Kidney epithelial cell (primary cell): ENCODE measurements at places on chromosomes 4 and X. TPM values are rescaled to one million over a fixed set of nuclear protein-coding genes. Genes with fewer than 3 reads are reported as not detected.

GRCh38 chrX:118948270-118948669 lies 26.1 kb upstream of the LONRF3 start:
- DNase-seq, result no peak

DNA sequence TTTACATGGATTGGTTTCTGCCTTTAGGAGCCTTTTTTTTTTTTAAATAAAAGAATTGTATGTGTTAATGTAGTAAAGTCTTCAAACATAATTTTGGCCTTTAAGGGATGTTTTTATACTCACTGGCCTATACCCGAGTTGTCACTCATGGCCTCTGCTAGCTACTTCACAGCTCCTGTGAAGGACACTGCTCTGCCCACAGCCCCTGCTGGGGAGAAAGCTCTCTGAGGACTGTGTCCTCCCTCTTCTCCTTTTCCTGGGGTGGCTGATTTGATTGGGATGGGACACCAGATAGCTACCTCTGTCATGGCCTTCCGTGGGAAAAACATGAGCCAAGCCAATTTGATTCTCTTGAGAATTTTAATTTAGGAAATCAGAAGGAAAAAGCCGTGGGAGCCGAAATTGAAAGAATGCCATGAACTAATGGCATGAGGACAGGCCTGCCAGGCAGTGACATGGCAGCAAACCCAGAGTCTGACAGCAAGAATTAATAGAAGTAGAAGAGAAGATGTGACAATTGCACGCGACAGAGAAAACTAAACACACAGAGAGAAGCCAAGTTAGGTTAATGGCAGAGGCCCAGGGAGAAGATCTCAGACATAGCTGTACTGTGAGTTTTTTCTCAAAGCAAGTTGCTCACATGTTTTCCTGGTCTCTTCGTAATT lies 81.4 kb downstream of the ARHGAP10 start:
- DNase-seq, result no peak

GRCh38 chrX:31546126-31546525 lies 474.3 kb upstream of the FTHL17 start:
- DNase-seq, result peak; percentile 28

- DNase-seq, result no peak
Observed at GRCh38 chrX:18757956-18758932, 50.8 kb downstream of the PPEF1 start.

DNA sequence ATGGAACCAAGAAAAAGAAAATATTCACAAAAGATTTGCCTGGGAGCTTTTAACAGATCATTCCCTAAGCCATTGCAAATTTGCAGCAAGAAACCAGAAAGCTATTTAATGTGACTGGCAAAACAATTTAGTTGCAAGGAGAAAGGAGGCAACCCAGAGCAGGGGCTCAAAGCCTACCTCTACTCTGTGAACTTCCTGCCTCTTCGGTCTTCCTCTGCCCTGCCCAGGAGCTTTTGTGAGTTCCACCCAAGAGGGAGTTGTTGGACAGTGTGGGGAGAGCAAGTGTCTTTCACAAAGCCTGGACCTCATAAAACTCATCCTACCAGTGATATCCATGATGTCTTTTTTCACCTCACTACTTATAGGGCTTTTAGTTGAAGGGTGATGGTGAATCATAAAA lies 107.4 kb downstream of the AFF1 start:
- DNase-seq, result no peak

DNA sequence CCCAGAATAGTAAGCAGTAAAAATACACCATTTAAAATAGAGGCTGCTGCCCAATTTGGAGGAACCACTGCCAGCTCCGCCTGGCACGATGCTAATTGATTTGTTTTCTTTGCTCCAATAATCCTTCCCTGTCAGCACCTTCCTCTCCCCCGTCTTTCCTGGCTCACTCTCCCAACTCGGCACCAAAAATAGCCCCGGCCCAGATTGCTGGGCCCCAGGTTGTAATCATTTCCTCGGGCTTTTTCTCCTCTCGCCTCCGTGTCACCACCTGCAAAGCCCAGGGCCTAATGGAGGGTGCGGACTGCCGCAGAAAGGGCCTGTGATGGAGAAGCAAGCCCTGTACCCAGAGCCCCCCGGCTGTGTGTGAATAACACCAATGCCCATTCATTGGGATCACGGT lies 197.6 kb upstream of the PSAPL1 start:
- DNase-seq, result no peak

Gene PPARGC1A
- 3.3 and 14.4 TPM in 2 replicates for total RNA-seq

GRCh38 chr4:53905941-53906377 lies 158.4 kb downstream of the CHIC2 start:
- peak; percentile 23 for DNase-seq

Gene GATA1
- total RNA-seq, result not detected in 2 replicates

GRCh38 chr4:86048426-86048825 lies 311.4 kb downstream of the MAPK10 start:
- no peak for DNase-seq

- no peak for DNase-seq
Observed at GRCh38 chr4:24265989-24266388, 318.4 kb downstream of the DHX15 start.

GRCh38 chrX:24768556-24768955 lies 74.8 kb downstream of the POLA1 start:
- DNase-seq, result no peak

GRCh38 chr4:103050736-103051436 lies 25.7 kb downstream of the SLC9B2 start:
- DNase-seq, result no peak
